ENCODE measurements at places on chromosomes 2 and 18.

GRCh38 chr2:66733364-66733999 is 298.6 kb downstream of the MEIS1 start:
- no peak for DNase-seq

- DNase-seq = no peak
These were observed 111.2 kb downstream of the CLIP4 start for GRCh38 chr2:29226375-29226774.

GRCh38 chr2:121329786-121330185 is 44.8 kb upstream of the TFCP2L1 start:
- no peak for DNase-seq

- peak; percentile 61 for DNase-seq
These were observed 46.1 kb upstream of the PLB1 start for GRCh38 chr2:28449488-28450395.

DNA sequence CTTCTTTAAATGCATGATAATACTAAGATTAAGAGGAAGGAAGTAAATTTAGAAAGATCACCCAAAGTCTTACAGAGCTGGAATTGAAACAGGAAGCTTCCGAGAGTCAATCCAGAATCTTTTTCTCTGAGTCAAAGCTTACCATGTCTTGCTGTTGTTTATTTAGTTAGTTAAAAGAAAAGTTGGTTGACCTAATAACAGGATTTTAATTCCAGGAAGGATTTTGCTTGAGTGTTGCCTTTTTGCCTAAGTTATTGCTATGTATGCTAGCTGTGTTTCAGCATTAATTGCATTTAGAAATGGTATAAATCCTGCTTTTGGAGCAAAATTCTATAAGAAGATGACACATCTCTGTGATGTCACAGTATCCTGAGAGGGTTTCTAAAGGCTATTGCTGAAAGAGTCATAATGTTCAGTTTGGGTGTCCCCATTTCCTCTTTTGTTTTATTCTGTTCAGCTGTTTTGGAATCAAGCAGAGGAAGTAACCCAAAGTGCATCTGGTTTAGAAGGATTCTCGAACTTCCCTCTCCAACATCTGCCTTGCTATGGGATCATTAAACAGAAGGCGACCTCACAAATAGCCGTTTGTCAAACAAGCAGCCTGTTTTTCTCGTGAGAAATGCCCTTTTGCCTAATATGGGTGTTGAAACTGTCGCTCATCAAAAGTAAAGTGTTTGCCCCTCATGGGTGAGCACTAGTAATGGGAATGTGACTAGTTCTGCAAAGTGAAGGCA is 271.5 kb upstream of the MMADHC start:
- DNase-seq = no peak

DNA sequence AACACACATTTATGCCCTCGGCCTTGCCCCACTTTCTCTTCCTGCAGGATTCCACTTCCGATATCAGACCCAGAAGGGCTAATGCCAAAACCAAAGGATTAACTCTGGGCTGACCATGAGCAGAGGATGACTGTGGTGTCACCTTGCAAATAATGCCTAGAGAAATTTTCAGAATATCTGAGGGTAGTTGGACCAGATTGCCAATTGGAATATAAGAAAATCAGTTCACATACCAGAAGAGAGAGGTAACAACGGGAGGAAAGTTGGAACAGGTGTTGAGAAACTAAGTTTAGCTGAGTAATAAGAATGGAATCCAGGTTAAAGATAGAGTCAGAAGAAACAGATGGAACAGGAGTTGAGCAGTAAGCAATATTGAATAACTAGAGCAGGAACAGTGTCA is 232.7 kb upstream of the UBE2E3 start:
- DNase-seq = no peak

GRCh38 chr2:24512831-24513230 is 21.8 kb downstream of the NCOA1 start:
- no peak for DNase-seq

- no peak for DNase-seq
These were observed 79.7 kb downstream of the RRM2 start for GRCh38 chr2:10202131-10202665.

- DNase-seq = no peak
These were observed 11.3 kb upstream of the OXER1 start for GRCh38 chr2:42775186-42775585.

DNA sequence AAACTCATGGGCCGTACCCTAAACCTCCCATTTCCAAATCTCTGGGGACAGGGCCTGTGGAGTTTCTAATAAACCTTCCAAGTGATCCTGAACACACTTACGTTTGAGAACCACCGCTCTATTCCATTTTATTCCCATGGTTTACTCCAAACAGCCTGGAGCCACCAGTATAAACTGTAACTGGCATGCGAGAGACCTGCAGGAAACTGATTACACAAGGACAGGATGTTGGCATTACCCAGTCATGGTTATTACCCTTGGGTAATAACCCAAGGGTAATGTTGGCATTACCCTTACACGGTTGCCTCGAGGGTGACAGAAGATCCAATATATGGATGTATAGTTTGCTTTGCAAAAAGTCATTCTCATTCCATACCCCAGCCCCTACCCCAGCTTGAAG is 37.0 kb upstream of the YPEL5 start:
- DNase-seq = no peak

DNA sequence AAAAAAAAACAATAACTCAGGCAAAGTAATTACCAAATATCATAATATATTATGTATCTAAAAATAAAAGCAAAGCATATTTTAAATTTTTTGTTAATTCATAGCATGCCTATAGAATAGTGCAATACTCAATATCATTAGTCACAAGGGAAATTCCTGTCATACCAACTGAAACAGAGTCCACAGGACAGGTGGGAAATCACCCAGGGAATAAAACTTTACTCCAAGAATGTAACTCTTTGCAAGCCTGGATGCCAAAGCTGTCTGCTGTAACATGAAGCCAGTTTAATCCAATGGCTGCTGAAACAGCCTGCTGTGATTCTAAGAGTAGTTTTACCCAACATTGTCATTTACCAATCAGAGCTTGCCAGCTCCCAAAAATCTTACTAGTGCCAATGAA is 40.0 kb upstream of the SULT1C3 start:
- no peak for DNase-seq

DNA sequence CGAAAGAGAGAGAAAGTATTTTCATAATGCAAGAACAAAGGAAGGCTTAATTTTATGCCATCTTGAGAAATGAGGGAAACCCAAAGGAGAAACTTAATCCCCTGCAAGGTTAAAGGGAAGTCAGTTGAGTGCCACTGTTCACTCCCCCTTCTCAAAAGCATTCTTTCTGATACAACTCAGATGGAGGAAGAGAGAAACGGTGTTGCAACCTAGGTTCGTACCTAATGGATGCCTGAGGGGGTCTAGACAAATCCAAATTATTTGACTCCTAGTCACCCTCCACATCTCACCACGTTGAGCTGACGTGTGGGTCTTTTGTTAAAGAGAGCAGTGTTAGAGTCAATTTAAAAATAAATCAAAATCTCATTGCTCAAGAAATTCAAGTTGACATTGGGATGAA is 52.6 kb upstream of the UNC80 start:
- DNase-seq = no peak

DNA sequence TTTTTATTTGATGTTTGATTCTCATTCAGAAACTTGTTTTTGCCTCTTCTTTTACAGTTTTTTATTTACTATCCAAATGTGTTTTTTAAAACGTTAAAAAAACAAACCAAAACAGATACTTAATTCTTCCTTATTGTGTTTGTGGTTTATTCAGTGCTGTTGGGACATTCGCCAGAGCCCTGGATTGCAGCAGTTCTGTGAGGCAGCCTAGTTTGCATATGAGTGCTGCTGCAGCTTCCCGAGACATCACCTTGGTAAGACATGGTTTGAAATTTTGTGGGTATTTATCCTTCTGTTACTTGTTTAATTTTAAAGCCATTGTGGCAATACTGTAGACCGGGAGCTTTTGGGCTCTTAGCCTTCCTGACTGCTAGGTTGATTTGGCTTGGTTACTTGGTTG is 91.2 kb downstream of the MTA3 start:
- no peak for DNase-seq

DNA sequence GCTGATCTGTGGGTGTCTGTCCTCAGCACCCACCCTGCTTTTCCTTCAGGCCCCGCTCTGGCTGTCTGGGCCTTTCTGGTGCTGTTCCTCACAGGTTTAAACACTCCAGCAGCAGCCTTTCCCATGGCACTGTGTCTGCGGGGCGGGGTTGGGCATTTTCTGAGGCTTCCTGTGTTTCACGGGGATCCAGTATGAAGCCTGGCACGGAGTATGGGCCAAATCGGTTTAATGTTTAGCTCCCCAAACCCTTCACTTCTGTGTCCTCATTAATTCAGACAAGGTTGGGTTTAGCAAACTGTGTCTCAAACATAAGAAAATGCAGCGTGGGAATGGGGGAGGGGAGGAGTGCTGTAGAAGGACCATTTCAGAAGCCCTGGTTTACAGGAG is 44.9 kb downstream of the HPCAL1 start:
- DNase-seq = no peak

- DNase-seq = no peak
These were observed 75.8 kb downstream of the KIDINS220 start for GRCh38 chr2:8761529-8762164.

GRCh38 chr2:216074794-216075193 is 6.8 kb downstream of the PECR start:
- no peak for DNase-seq
